ENCODE measurements at places on chromosomes 2 and 18. TPM values are rescaled to one million over a fixed set of nuclear protein-coding genes. Genes with fewer than 3 reads are reported as not detected.

DNA sequence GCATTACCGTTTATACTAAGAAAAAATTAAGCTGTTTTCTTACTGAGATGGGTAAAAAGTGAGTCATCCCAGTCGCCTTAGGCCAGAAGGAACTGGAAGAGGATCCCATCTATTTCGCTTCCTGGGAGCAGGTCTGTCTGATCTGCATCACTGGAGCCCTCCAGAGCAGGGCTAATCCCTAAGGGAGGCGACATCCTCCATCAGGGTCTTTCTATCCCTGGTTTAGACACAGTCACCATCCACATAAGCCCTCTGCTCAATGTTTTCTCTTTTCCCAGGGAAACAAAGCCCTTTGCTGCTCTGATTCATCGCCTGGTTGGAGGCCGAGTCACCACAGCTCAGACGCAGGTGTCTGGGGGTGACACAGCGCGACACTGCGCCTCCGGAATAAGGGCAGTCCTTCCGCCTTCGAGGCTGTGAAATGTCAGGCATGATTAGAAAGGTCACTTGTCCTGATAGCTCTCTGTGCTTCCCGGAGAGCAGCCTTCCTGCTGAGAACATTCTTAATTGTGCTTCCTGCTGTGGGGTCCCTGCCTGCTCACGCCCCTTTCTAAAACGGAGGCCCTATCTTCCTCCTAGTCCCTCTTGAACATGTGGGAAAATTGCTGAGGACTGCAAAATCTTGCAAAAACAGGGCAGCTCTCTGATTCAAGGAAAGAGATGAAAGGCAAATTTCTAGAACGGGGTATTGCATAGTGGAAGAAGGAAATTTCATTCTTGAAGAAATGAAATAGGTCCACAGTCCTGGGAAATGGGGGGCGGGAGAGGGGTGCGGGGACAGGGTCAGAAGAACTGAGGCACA, 56.3 kb downstream of the MARCHF4 start:
- peak; percentile 84 for DNase-seq
- no peaks in the 10 kb centered on the region for H3K36me3 ChIP-seq
- H3K4me3 ChIP-seq = no peak overlapping the region

GRCh38 chr2:4247791-4248190, 544.4 kb downstream of the DCDC2C start:
- DNase-seq = no peak
- H3K27me3 ChIP-seq = no peaks in the 10 kb centered on the region
- no peaks in the 10 kb centered on the region for H3K36me3 ChIP-seq
- peaks cover 15% of the 10 kb centered on the region for H3K4me1 ChIP-seq
- no peak overlapping the region for H3K27ac ChIP-seq
- no peak overlapping the region for H3K4me3 ChIP-seq

GRCh38 chr2:169933124-169933711, 106.0 kb downstream of the UBR3 start:
- H3K36me3 ChIP-seq = no peaks in the 10 kb centered on the region
- H3K4me3 ChIP-seq = no peak overlapping the region
- peak; percentile 32 for DNase-seq

DNA sequence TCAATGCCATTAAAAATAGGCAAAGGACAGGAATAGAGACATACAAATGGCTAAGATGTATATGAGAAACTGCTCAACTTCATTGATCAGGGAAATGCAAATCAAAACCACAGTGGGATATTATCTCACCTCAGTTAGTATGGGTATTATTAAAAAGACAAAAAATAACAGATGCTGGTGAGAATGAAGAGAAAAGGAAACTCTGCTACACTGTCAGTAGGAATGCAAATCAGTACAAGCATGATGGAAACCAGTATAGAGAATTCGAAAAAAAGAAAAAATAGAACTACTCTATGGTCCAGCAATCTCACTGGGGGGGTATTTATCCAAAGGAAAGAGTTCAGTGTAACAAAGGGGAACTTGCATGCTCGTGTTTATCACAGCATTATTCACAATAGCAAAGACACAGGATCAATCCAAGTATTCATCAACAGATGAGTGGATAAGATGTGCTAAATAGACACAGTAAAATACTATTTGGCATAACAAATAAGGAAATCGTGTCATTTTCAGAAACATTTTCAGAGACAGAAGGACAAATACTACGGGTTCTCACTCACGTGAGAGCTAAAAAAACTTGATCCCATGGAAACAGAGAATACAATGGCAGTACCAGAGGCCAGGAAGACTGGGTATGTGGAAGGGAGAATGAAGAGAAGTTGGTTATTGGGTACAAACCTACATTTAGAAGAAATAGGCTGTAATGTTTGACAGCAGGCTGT, 60.6 kb downstream of the CCDC74A start:
- no peaks in the 10 kb centered on the region for H3K4me1 ChIP-seq
- H3K27me3 ChIP-seq = no peaks in the 10 kb centered on the region
- H3K36me3 ChIP-seq = no peaks in the 10 kb centered on the region
- H3K4me3 ChIP-seq = no peak overlapping the region

DNA sequence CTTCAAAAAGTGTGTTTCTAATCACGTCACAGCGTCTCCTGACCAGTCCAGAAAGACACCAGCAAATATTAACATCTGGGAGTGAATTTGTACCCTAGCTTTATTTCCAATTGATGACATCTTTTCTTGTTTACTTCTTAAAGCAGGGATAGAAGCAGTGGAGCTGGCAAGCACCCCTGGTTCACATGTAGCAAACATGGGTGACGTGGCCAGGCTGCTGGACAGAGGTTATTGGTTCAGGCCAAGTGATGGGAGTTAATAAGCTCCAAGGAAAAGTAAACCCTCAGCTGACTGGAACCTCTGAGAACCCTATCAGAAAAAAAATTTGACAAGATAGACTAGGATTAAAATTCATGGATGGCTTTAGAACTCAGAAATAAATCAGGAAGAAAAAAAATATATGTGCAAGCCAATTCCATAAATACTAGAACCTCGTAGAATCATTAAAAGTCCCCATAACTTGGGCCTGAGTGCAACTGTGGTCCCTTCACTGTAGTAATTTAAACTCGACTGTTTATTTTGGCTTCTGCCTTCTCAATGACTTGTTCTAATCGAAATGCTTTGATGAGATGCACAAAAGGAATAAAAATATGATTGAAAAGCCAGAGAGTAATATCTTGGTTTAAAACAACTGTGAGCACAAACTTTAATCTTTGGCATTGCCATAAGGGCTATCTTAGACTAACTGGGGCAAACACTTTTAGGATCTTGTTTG, 121.5 kb upstream of the CTAGE1 start:
- no peak for DNase-seq
- no peak overlapping the region for H3K27ac ChIP-seq
- H3K36me3 ChIP-seq = no peaks in the 10 kb centered on the region

DNA sequence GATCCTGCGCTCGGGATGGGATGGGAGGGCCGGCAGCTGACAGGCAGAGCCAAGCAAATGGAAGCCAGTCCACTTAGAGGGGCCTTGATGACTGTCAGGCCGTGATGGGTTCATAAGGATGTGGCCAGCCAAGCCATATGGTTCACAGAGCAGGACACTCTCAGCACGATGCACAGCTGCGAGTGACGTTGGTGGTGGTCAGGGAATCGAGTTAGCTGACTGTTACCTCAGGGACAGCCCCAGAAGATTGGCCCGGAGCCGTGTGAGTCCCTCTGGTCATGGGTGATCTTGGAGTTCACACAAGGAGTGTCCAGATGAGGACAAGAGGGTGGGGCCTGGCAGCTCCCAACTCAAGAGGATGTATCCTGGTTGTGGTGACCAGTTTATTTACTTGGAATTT, 70.2 kb downstream of the TPGS2 start:
- H3K36me3 ChIP-seq = peaks cover 10% of the 10 kb centered on the region
- H3K27ac ChIP-seq = no peak overlapping the region
- no peaks in the 10 kb centered on the region for H3K4me1 ChIP-seq
- no peak overlapping the region for H3K4me3 ChIP-seq
- DNase-seq = no peak
- H3K27me3 ChIP-seq = no peaks in the 10 kb centered on the region

DNA sequence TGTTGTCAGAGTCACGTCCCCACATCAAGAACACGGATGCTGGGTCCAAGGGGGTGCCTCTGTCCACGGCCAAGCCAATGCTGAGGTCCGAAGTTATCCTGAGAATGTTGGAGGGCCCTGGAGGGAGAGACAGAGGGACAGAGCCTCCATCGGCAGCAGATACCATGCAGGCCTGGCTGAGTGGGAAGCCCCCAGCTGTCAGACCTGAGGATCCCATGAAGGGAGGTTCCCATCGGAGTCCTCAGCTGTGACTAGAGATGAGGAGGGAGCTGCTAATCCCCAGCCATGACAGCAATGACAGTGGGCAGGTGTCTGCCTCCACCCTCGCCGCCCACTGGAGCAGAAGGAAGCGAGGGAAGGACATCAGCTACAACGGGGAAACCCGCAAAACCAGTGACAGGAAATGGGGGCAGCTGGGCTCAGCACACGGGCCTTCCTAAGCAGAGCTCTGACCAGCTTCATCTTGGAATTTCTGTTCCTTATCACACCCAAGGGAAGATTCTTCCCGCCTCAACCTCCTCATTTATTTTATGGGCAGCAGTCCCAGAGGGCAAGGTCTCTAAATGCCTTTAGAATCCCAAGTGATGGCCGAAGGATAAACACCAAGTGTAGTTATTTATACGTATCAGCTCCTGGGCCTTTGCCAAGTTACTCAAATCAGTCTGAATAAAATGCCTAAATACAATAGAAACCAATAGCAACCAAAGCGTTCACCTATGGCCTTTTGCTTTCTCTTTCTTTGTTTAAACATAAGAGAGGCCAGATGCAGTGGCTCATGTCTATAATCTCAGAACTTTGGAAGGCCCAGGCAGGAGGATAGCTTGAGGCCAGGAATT, 32.2 kb downstream of the FAM178B start:
- H3K4me3 ChIP-seq = no peak overlapping the region
- DNase-seq = no peak
- no peaks in the 10 kb centered on the region for H3K27me3 ChIP-seq

- H3K4me3 ChIP-seq = no peak overlapping the region
- no peaks in the 10 kb centered on the region for H3K4me1 ChIP-seq
- no peak overlapping the region for H3K27ac ChIP-seq
These were observed 66.2 kb downstream of the CRACDL start for GRCh38 chr2:98869870-98870269.

- no peak overlapping the region for H3K27ac ChIP-seq
- no peaks in the 10 kb centered on the region for H3K36me3 ChIP-seq
- no peak for DNase-seq
- no peaks in the 10 kb centered on the region for H3K27me3 ChIP-seq
These were observed 21.2 kb downstream of the WDR7 start for GRCh38 chr18:56672391-56672790.

DNA sequence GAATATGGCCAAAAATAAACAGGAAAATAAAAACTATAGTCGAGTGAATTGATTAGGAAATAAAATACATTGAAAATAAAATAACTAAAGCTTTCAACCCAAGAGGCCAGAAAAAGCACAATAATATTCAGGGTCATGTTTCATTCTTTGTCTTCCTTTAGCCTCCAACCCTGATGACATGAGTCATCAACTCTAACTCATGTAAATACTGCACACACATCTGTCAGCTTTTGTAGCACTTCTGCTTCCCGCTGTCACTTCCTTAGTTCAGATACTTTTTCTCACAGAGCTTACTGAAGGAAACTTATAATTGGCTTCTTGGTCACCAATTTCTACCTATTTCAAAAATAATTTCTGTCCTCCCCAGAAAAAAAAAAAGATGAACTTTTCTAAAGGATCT, 112.8 kb downstream of the UPP2 start:
- no peaks in the 10 kb centered on the region for H3K36me3 ChIP-seq
- H3K4me3 ChIP-seq = no peak overlapping the region
- H3K27me3 ChIP-seq = no peaks in the 10 kb centered on the region
- H3K4me1 ChIP-seq = peaks cover 5% of the 10 kb centered on the region
- no peak overlapping the region for H3K27ac ChIP-seq

- no peak overlapping the region for H3K27ac ChIP-seq
- no peaks in the 10 kb centered on the region for H3K4me1 ChIP-seq
- H3K4me3 ChIP-seq = no peak overlapping the region
- H3K36me3 ChIP-seq = no peaks in the 10 kb centered on the region
- no peak for DNase-seq
These were observed 2.5 kb upstream of the UGT1A7 start for GRCh38 chr2:233679196-233679595.

GRCh38 chr2:97760480-97761049, 47.2 kb downstream of the ZAP70 start:
- no peak overlapping the region for H3K27ac ChIP-seq
- H3K27me3 ChIP-seq = no peaks in the 10 kb centered on the region
- DNase-seq = no peak
- no peaks in the 10 kb centered on the region for H3K4me1 ChIP-seq
- no peaks in the 10 kb centered on the region for H3K36me3 ChIP-seq

The EFHD1 gene
- total RNA-seq = 5.9 TPM

The SKOR2 gene
- total RNA-seq = not detected

The UGT1A8 gene
- not detected for total RNA-seq

The ARHGAP15 gene
- total RNA-seq = 5.9 TPM

The TNFRSF11A gene
- total RNA-seq = 1.1 TPM

The ARHGAP28 gene
- total RNA-seq = 19.1 TPM

The IL1R2 gene
- total RNA-seq = not detected

The SGPP2 gene
- total RNA-seq = 0.34 TPM

The FKBP1B gene
- total RNA-seq = 58.6 TPM
